Hindlimb muscle (tissue), 1 donor: ENCODE measurements at places on chromosomes 12 and 14.

GRCh38 chr12:47717443-47718193 is 7.7 kb downstream of the ENDOU start:
- DNase-seq = peak; percentile 83

- DNase-seq = no peak
Measured at GRCh38 chr12:1319212-1319611, 275.2 kb downstream of the FBXL14 start.

GRCh38 chr12:15350643-15351042 is 28.3 kb downstream of the PTPRO start:
- DNase-seq = no peak

DNA sequence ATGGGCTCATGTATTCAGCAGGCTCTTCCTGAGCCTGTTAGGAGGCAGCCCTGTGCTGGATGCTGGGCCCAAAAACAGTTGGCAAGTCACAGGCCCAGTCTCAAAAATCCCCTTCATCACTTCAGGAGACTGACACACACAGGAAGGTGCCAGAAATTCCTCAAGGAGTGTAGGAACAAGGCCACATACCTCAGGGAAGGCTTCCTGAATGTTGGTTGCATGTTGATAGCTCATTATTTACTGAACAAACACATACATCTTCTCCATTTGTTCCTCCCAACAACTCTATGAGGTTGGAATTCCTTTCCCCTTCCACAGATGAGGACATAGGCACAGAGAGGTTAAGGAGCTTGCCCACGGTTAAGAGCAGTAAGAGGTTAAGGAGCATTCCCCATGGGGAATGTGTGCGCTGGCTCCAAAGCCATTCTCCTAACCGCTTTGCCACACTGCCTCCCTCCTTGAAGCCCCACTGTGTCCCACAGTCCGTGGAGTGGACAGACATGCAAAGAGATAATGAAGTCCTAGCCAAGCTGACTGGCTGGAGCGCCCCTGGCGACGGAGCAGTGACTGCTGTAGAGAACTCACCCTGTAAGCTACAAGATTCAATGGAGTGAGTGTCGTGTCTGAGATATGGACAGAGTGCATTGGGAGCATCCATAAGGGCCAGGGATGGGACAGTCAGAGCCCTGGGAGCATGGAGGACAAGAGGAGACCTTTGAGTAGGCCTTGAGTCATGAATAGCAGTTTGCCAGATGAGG is 3.3 kb downstream of the HHIPL1 start:
- DNase-seq = no peak

- no peak for DNase-seq
Measured at GRCh38 chr14:23566778-23567185, 809 bp downstream of the AP1G2 start.

DNA sequence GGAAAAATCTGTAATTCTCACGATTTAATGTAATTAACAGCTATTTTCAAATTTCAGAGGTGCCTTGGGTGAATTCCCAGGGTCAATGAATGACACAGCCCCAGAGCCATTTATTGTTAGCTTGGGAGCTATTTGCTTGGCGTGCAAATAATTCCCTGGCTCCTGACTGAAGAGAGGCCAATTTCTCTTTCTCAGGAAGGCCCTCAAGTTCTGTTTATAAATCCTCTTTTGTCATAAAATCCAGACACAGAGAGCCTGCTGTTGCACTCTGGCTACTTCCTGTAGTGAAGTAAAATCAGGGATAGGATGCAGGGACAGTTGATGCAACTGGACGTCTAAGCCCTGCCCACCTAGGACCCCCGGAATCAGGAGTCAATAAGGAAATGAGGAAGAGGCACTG is 154.3 kb downstream of the TMX1 start:
- no peak for DNase-seq
